NCI-H2171 (cell line): ENCODE measurements at places on chromosomes 3 and 15.

DNA sequence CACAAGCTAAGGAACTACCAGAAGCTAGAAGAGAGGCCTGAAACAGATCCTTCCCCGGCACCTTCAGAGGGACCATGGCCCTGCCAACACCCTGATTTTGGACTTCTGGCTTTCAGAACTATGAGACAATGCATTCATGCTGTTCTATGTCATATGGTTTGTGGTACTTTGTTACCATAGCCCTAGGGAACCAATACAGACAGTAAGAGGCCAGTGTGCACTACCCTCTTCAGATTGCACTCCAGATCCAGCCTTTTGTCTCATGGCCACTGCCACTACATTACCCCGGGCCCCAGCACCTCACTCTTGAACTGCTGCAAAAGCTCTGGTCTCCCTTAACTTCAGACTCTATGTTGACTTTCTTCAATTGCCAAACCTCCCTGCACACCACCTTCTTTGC, 24.0 kb downstream of the AAGAB start:
- DNase-seq: no peak

- no peak for DNase-seq
Measured at GRCh38 chr3:31610700-31611275, 78.1 kb downstream of the STT3B start.

GRCh38 chr15:35118960-35119359, 33.9 kb upstream of the NANOGP8 start:
- DNase-seq: no peak

DNA sequence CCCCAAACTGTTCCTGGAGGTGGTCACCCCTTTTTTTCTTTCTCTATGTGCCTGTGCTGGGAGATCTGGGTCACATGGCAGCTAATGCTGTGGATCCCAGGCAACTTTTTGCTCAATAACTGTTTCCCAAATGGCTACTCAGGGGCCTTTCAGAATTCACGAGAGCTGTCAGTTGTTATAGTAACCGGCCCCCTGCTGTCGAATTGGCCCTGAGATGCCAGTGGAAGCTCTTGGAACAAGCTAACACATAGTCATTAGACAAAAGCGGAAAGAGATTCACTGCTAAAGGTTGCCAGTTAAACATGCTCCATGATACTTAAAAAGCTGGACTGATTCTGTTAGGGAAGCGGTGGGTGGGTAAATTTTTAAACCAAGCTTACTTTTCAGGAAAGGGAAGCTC, 144.1 kb downstream of the FEZF2 start:
- no peak for DNase-seq

- DNase-seq: no peak
Measured at GRCh38 chr3:100429187-100429716, 27.9 kb downstream of the LNP1 start.

- peak; percentile 5 for DNase-seq
Measured at GRCh38 chr3:42780892-42781700, 8.0 kb upstream of the CCDC13 start.

DNA sequence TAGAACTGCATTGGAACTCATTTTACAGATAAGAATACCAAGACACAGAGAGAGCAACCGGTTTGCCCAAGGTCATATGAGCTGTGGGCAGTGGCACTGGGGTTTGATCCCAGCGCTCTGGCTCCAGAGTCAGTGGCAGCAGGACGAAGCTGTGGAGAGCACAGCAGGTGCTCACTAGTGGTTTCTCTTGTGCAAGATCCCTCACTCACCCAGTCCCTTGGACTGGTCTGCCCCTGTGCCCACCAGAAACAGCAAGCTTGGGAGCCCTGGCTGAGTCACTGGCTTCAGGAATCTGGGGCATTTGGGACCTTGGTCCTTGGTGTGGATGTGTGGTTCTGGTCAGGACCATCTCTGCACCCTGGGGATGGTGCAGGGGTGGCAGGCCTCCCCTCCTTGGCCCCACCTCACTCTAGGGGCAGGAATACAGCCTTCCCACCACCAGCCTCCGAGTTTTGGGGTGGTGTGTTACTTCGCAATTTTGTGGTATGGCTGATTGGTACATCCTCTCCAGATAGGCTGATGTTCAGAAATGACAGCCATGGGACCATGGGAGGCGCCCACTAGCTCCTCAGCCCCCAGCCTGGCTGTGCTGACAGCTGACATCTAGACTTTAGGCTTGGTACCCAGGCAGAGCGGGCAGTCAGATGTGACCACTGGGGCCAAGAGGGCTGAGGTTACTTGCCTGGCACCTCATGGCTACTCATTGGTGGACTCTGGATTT, 104.6 kb downstream of the LSM3 start:
- DNase-seq: no peak

DNA sequence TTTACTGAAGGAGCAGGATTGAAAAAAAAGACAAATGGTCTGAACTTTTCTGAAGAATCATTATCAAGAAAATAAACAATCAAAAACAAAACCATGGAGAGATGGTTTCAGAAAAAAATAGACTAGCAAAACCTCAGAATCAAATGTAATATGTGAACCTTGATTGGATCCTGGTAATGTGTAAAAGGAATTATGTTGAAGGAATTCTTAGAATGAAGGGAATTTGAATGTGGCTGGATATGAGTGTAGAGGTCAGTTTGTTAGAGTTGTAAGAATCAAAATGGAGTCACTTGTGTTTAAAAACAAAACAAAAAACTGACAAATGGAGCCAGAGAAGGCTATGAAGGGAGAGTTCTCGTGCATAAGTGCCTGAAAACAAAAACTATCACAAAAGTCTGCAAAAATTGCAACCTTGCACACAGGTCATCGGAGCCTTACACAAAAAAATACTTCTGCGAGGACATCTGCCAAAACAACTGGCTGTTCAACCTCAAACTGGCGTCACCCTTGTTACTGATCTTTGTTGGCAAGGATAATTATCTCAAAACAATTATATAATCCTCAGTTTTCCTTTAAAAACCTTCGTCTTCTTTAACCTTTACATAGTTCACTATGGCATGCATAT, 19.1 kb upstream of the ATP13A3 start:
- DNase-seq: no peak

GRCh38 chr3:197749315-197749600, 425 bp upstream of the FYTTD1 start:
- DNase-seq: peak; percentile 79

GRCh38 chr3:51946796-51947195, 4.6 kb downstream of the PARP3 start:
- no peak for DNase-seq

- DNase-seq: no peak
Measured at GRCh38 chr3:73060302-73060723, 1.1 kb upstream of the EBLN2 start.

GRCh38 chr15:78714890-78715289, 73.9 kb upstream of the CHRNB4 start:
- DNase-seq: no peak

DNA sequence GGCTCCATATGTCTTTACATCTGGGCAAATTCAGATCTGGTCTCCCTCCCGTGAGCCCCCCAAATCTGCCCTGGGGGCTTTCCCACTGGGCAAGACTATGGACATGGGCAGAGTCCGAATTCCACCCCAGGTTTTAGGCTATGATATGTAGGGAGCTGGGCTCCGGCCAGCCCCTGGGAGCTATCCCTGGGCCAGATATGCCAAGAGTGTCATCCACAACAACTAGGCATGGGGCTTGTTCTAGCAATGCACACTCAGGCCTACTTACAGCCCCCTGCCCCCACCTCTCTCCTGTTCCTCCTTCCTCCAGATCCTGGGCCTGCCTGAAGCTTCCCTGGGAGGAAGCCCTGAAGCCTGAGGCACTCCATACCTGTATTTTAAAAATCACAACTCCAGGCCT, 622 bp downstream of the XIRP1 start:
- DNase-seq: no peak

DNA sequence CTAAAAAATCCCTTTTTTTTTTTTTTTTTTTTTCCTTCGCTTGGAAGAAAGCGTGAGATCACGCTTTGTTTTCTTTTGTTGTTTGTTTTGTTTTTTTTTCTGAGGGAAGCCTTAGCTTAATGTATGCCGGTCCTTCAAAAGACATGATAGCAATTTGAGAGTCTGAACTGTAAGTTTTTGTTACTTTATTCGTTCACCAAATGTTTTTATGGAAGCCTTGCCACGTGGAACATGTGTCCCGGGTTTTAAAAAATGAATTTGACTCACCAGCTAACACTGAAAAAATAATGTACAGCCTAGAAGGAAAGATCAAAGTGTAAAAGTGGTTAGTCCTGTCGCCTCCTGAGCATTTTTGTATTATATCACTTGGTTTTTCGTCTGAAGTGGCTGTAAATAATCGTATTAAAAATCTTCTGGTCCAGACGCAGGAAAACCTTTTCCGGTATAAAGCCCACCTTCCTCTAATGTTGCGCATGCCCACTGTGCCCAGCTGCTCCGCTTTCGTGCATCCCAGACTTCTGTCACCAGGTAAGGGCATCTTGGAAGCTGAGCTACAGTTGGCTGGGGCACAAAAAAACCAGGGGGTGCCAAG, 795 bp upstream of the MYNN start:
- DNase-seq: peak; percentile 90

DNA sequence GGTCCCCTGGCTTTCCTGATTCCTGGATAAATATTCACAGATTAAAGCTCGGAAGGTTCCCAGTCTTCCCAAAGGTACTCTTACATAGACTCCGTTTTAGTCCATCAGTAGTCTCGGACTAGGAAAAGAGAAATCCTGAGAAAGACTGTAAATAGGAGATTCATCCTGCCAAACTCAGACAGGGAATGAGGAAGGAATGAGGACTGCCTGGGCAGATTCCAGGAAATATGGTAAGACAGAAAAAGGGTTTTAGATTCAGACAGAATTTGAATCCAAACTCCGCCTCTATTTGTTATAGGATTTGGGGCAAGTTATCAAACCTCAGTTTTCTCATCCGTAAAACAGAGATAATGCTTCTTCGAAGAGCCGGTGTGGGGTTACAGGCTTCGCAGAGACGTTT, 77.8 kb upstream of the VGLL4 start:
- no peak for DNase-seq

DNA sequence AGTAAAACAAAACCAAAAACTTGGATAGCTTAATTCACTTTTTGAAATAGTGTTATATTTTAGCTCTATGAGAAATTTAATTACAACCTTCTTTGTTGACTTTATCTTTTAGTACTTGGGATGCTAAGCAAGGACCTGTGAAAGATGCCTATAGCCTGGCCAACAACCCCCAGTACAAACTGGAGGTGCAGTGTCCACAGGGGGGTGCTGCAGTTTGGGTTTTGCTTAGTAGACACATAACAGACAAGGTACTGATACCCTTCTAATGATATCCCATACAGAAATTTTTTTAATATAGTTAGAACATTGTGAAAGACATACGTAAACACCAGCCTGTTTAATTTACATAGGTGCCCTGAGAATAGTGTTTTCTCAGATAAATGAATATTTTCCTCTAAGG, 35.3 kb downstream of the CAPN7 start:
- DNase-seq: no peak

GRCh38 chr3:59341459-59341858, 291.6 kb upstream of the CFAP20DC start:
- DNase-seq: peak; percentile 41

- peak; percentile 10 for DNase-seq
Measured at GRCh38 chr15:50148362-50148963, 29.4 kb upstream of the ATP8B4 start.

- no peak for DNase-seq
Measured at GRCh38 chr15:70453238-70453637, 310.1 kb downstream of the UACA start.

- DNase-seq: no peak
Measured at GRCh38 chr3:15934389-15935195, 136.8 kb upstream of the ANKRD28 start.

DNA sequence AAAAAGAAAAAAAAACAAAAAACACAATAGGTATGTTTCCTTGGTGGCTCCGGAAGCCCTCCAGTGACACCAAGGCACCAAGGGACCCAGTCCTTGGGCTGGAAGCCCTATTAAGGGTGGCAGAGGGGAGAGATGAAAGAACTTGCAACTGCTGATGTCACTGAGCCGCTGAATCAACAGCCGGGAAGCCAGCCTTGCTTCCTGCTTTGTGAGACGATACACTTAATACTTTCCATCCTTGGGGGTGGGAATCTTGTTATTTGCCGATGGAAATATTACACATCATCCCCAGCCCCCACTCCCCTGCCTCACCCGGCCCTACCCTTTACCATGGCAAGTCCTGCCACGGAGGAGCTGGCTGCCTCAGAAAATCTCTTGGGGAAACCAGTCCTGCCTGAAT, 5.6 kb upstream of the ISLR2 start:
- DNase-seq: no peak

DNA sequence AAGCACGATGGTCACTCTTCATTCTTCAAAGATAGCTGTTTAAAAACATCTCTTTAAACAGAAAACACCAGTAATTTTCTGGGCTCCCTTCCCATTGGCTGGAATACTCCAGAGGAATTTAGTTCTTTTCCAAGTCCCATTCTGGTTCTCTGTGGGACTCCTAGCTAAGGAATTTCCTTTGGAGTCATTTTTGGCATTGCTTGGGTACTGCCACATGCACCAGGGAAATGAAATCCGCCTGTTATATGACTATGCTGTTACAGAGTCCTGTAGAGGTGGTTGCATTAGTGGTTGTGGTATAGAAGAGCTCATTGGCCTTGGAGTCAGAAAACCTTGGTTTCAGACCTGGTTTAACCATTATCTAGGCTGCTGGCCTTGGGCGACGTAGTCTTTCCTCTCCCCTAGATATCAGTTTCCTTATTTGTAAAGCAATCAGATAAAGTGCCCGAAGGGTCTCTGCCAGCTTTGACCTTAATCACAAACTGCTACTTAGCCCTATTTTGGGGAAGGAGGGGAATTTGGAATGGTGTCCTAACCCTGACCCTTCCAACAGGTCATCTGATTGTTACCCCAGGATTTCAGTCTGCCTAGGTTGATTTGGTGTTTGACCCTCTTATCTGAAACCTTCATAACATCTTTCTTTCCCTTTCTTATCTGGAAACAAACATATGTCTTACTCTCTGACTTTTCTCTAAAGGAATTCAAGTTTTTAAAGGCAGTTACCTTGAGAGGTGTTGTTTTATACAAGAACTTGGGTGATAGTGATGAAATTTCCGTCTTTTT, 13.4 kb downstream of the RTP1 start:
- no peak for DNase-seq

DNA sequence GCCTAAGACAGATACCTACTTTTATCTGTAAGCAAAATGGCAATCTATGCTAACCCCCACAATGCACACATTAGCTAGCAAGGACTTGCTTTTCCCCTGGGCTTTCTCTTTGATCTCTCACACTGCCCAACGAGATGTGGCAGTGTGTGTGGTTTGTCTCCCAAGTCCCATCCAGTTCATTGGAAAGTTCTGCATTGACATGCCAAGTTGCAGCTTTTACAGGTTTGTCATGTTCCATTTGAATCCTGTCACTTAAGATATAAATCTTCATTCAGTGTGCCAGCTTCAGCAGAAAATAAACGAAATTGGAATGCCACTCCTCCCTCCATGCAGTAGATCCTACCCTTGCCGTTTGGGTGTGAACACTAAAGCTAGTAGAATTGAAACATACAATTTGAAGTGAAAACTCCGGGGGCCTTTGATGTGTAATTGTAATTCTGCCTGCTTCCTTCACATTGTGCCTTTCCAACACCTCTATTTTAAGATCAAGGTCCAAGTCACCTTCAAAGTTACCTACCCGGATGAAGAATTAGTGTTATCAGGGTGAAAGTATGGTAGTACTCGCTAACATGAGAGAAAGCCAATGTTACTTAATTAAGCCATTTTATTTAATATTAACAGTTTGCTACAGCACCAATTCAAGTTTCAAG, 130.9 kb upstream of the BHLHE40 start:
- DNase-seq: no peak

- no peak for DNase-seq
Measured at GRCh38 chr15:38992506-38992905, 427.9 kb upstream of the RASGRP1 start.

- no peak for DNase-seq
Measured at GRCh38 chr3:4067893-4068292, 235.3 kb upstream of the SETMAR start.
